Neural cell (in vitro differentiated cells): ENCODE measurements at places on chromosomes 11 and 22. TPM values are rescaled to one million over a fixed set of nuclear protein-coding genes. Genes with fewer than 3 reads are reported as not detected.

Gene ANO9
- not detected in 2 replicates for polyA plus RNA-seq

Gene CHRM1
- not detected in 2 replicates for polyA plus RNA-seq

Gene PTPRCAP
- polyA plus RNA-seq = 1.7 and 3.4 TPM in 2 replicates

Gene MAJIN
- not detected in 2 replicates for polyA plus RNA-seq

Gene FAM227A
- 14.0 and 16.9 TPM in 2 replicates for polyA plus RNA-seq

Gene MRGPRE
- 0.28 TPM in 1 of 2 replicates, not detected in the other for polyA plus RNA-seq

Gene GRK3
- 9.8 and 11.4 TPM in 2 replicates for polyA plus RNA-seq

Gene LZTR1
- 114 and 122 TPM in 2 replicates for polyA plus RNA-seq

Gene DDX25
- 66.4 and 67.1 TPM in 2 replicates for polyA plus RNA-seq

Gene PIWIL4
- polyA plus RNA-seq = 1.3 and 2.9 TPM in 2 replicates

Gene CCDC82
- 206 and 238 TPM in 2 replicates for polyA plus RNA-seq

Gene LUZP2
- polyA plus RNA-seq = 15.5 and 17.7 TPM in 2 replicates

Gene SYCE3
- not detected in 2 replicates for polyA plus RNA-seq

Gene PTGDR2
- 0.16 and 0.51 TPM in 2 replicates for polyA plus RNA-seq

Gene APOBEC3G
- polyA plus RNA-seq = not detected in 2 replicates

Gene TEX54
- polyA plus RNA-seq = not detected in 2 replicates

Gene TCN1
- polyA plus RNA-seq = not detected in 2 replicates

Gene UBE4A
- 33.0 and 36.9 TPM in 2 replicates for polyA plus RNA-seq

Gene MAP6
- polyA plus RNA-seq = 178 and 200 TPM in 2 replicates

Gene FZD4
- polyA plus RNA-seq = 0.76 and 0.82 TPM in 2 replicates

Gene BLID
- polyA plus RNA-seq = not detected in 2 replicates

Gene SEZ6L
- polyA plus RNA-seq = 31.9 and 36.5 TPM in 2 replicates
